ENCODE measurements at places on chromosomes 7 and 10.
A peak's percentile ranks its signal among the peaks of the same experiment; 100 is the strongest.

- no peak for DNase-seq
- peaks cover 7% of the 10 kb centered on the region for H3K36me3 ChIP-seq
- H3K27ac ChIP-seq, result no peak overlapping the region
Observed at GRCh38 chr7:391411-391951, 101.5 kb downstream of the FOXL3 start.

DNA sequence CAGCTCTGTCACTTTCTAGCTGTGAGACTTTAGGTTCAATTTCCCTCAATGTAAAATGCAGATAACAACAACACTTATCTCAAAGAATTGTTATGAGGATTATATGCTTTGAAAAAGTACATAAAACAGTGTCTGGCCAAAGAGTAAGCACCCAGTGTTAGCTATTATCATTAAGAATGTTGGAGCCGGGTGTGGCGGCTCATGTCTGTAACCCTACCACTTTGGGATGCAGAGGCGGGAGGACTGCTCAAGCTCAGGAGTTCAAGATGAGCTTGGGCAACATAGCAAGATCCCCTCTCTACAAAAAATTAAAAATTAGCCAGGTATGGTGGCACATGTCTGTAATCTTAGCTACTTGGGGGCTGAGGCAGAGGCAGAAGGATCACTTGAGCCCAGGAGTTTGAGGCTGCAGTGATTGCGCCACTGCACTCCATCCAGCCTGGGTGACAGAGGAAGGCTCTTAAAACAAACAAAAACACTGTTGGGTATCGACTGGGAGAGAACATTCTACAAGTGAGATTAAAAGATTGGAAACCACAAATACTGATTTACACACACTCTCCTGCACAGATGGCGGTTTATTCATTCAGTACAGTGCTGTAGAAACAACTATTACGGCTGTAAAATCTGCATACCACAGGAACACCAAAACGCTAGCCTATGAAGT lies 107.3 kb downstream of the PROSER2 start:
- H3K27me3 ChIP-seq, result no peaks in the 10 kb centered on the region
- H3K36me3 ChIP-seq, result peaks cover 44% of the 10 kb centered on the region
- H3K4me1 ChIP-seq, result no peaks in the 10 kb centered on the region

- no peak overlapping the region for H3K4me3 ChIP-seq
- H3K36me3 ChIP-seq, result no peaks in the 10 kb centered on the region
- no peak overlapping the region for H3K27ac ChIP-seq
- no peaks in the 10 kb centered on the region for H3K4me1 ChIP-seq
- H3K27me3 ChIP-seq, result peaks cover 25% of the 10 kb centered on the region
Observed at GRCh38 chr10:96402417-96403305, 43.9 kb upstream of the OPALIN start.

DNA sequence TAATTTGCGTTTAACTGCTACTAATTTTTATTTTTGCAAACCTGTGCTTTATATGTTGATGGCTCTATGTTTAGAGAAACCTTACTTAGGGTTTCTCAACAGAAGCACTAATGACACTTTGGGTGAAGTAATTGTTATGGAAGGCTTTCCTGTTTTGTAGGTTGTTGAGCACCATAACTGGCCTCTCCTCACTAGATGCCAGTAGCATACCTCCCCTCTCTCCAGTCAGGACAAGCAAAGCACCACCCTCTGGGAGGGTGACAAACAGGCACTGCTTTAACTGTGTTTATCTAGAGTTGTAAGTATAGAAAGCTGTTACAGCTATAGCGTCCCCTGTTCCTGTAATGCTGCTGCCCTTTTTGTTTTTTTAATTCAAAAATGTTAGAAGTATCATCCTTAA lies 60.9 kb downstream of the WAC start:
- no peak overlapping the region for H3K27ac ChIP-seq
- H3K4me3 ChIP-seq, result no peak overlapping the region
- peaks cover 52% of the 10 kb centered on the region for H3K4me1 ChIP-seq
- peaks cover 58% of the 10 kb centered on the region for H3K36me3 ChIP-seq
- no peaks in the 10 kb centered on the region for H3K27me3 ChIP-seq
- no peak for DNase-seq

GRCh38 chr7:105015390-105015965 lies 1.5 kb downstream of the KMT2E start:
- no peaks in the 10 kb centered on the region for H3K27me3 ChIP-seq
- peaks cover 63% of the 10 kb centered on the region for H3K36me3 ChIP-seq
- H3K27ac ChIP-seq, result peak overlapping the region; percentile 99

DNA sequence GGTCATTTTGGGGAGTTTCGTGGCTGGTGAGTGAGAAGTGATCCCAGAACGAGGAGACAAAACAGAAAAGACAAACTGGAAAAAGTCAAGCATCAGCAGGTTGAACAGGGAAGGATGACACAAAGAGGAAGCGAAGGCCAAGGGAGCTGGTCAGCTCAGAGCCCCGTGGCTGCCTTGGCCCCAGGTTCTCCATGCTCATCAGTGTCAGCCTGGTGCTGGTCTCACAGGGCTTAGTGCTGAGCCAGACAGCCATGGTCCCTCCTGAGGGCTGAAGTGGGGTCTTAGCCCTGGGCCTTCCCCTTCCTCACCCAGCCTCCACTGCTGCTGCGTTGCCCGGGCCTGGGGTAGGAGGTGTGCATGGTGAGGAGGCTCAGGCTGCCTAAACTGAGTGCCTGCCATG lies 183.6 kb downstream of the PFKFB3 start:
- no peak for DNase-seq
- no peaks in the 10 kb centered on the region for H3K27me3 ChIP-seq
- no peak overlapping the region for H3K27ac ChIP-seq
- peaks cover 15% of the 10 kb centered on the region for H3K36me3 ChIP-seq
- no peak overlapping the region for H3K4me3 ChIP-seq

DNA sequence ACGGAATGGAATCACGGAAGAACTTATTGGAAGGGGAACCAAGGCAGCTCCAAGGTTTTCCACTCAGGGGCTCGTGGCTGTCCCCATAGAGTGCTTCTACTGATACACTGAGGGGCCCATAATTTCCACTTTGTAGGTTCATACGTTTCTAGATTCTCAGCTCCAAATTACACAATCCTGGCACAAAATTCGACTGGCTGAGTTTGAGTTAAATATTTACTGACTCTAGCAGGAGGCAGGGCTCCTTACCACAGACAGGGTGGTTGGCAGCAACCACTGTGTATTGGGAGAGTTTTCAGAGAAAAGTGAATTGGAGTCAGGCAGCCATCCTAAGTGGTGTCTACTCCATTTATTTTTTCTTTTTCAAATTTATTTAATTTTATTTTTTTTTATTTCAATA lies 55.4 kb upstream of the SEC61G start:
- H3K27ac ChIP-seq, result no peak overlapping the region
- no peak overlapping the region for H3K4me3 ChIP-seq
- H3K27me3 ChIP-seq, result peaks cover 2% of the 10 kb centered on the region
- H3K36me3 ChIP-seq, result no peaks in the 10 kb centered on the region
